ENCODE measurements at places on chromosomes 1 and 21.

GRCh38 chr1:180287988-180288705 lies 58.1 kb downstream of the LHX4 start:
- DNase-seq, result no peak

GRCh38 chr1:3314491-3315381 lies 139.7 kb upstream of the ARHGEF16 start:
- no peak for DNase-seq

GRCh38 chr21:41640748-41641509 lies 125.9 kb downstream of the RIPK4 start:
- DNase-seq, result no peak

DNA sequence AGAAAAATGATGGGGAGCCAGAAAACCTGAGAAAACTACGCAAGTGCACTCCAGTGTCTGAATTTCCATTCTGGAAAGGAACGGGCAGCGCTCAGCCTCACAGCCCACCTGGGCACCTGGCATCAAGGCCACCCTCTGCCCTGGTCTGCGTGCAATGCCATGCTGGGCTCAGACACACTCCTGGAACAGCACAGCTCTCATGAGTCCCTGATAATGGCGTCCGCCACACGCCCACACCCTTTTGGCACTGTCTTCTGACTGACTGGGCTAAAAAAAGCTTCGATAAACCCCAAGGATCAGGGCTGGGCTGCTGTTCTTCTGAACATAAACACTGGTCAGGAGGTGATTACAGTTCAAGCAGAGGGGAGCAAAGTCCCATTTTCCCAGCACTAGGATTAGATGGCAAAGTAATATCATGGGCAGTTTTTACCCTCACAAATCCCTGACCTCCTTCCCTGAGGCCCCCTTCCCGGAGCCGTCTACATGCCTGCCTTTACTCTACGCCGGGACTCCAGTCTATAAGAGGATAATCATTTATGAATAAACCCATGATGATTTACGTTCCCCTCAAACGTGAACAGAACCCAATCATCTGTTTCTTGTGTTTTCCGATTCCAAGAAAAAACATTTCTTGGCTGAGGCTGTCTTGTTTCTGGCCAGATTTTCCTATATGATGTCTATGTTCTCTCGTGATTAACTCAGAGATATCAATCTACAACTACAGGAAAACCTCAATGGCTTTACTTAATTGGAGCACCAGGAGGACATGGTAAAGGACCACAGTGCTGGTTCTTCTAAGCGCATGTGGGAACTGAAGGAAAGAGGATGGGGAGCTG lies 22.6 kb downstream of the RCAN1 start:
- DNase-seq, result no peak

- no peak for DNase-seq
These were observed 196.7 kb upstream of the SGIP1 start for GRCh38 chr1:66337249-66337648.

DNA sequence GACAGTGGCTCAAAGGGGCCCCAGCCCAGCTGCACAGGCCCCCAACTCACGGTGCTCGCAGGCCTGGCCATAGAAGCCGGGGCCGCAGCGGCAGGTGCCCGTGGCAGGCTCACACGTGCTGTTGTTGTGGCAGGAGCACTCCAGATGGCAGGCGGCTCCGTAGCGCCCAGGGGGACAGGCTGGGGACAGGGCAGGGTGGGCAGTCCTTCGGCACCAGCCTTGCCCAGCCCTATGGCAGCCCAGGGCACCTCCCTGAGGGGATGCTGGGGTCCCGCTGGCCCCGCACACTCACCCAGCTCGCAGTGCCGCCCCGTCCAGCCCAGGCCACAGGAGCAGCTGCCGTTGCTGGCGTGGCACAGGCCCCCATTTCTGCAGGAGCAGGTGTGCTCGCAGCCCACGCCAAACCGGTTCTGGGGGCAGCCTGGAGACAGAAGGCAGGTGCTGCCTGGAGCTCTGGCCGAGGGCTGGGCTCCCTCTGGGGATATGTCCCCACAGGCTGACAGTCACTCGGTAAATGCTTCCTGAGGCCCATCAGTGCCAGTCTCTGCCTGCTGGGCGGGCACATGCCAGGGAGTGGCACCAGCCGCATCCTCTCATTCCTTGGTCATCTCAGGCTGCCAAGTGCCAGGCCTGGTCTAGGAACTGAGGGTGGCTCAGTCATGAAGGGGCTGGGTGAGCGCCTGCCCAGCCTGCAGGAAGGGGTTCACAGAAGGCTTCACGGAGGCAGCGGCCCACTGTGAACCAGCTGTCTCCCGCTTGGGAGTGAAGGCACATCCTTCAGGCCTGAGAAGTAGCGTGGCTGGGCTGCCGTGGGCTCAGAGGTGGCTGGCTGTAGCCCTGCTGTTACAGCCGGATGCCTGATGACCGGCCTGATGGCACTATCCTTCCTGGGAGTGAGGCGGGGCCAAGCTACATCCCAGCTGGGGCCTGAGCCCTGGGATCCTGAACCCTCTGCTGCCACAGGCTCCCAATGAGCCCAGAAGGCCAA lies 40.1 kb downstream of the ARHGEF16 start:
- peak; percentile 38 for DNase-seq

DNA sequence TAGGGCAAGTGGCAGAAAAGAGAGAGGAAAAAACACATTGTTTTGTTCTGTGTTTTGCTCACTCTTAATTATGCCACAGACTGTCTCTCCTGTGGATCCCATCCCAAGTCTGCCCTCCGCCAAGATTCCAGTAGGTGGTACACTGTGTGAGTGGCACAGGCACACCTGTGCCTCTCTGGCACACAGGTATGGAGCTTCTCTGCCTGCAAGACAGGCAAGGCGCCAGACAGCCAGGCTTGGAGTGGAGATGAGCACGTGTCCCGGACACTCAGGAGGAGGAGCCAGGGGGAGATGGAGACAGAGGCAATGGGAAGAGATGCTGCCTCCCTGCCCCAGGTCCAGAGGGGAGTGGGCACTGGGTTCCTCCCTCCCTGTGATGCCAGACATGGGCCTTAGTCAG lies 6.5 kb upstream of the GRIK3 start:
- no peak for DNase-seq

DNA sequence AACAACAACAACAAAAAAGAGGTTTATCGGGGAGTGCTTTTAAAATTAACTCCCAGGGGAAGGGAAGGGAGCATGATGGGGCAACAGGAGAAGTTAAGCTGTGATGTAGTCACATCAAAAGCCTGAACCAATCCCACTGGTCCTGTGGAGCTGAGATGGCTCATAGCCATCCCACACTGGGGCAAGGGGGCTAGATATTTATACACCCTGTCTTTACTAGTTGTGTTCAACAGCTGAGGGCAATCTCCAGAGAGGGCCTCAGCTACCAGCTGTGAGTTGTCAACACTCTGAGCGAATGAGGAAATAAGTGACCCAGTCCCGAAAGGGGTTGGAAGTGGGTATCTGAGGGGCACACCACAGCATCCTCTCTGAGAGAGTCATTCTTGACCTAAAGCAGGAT lies 31.0 kb upstream of the CREG1 start:
- no peak for DNase-seq

GRCh38 chr1:232908831-232909230 lies 41.6 kb upstream of the NTPCR start:
- DNase-seq, result no peak

- no peak for DNase-seq
These were observed 195.8 kb downstream of the RGS7 start for GRCh38 chr1:241161188-241161689.

DNA sequence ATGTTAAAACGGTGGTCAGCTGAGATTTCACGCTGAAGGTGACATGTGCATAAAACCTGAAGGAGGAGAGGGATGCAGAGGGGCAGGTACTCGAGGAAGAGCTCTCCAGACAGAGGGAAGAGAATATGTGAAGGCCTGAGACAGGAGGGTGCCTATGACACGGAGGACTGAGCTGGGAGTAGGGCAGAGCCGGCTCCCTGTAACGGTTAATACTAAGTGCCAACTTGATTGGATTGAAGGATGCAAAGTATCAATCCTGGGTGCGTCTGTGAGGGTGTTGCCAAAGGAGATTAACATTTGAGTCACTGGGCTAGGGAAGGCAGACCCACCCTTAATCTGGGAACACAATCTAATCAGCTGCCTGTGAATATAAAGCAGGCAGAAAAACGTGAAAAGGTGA lies 136.2 kb upstream of the SYT6 start:
- DNase-seq, result no peak

DNA sequence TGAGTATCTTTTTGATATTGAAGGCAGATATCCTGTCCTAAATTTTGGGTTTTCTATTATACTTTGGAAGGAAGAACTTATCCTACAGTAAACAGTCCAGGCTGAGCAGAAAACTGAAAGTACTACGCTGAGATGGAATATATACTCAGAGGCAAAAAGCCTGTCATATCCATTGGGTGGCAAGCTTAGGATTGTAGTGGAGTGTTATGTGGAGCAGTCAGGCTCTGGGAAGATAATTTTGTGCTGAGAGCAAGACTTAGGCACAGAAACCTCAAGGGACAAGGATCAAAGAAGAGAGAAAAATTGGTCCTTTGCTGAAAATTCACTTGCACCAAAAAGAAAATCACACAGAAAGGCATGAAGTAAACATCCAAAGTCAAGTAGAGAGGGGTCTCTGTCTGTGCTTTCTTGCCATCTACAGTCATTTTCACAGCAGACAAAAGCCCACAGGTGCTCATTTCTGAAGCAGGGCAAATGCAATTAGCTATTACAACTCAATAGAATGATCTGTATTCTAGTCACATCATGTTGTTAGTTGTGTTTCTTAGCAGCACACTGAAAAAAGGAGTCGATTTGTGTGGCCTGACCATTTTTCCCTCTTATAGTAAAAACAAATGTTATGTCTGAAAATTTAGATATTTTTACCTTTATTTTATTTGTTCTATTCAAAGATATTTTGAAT lies 38.5 kb downstream of the CRB1 start:
- DNase-seq, result no peak

DNA sequence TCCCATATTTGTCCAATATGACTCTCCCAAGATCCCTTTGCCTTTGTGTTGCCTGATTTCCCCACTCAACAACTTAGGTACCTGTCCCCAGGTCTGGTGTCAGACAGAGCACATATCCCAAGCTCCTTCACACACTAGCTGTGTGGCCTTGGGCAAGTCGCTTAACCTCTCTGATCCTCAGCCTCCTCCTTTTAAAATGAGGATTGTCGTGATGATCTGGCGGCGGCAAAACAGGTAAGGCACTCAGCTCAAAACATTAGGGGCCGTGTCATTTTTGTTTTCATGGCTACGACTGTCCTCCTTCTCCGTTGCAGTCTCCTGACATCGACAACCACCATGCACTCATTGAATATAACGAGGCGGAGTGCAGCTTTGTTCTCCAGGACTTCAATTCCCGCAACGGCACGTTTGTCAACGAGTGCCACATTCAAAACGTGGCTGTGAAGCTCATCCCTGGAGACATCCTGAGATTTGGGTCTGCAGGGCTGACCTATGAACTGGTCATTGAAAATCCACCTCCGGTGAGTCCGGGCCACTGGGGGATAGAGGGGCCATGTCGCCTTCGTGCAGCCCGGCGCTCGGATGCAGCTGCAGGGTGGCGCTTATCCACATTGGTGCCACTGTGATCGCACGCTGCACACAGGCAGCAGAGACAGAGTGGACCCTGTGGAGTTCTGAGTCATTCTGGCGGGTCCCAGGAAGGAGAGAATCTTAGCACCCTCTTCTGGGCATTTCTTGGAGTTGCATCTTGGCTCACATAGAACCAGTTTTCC lies 25.2 kb downstream of the FHAD1 start:
- no peak for DNase-seq

- DNase-seq, result no peak
These were observed 58.5 kb downstream of the TENT5C start for GRCh38 chr1:117664314-117664713.

DNA sequence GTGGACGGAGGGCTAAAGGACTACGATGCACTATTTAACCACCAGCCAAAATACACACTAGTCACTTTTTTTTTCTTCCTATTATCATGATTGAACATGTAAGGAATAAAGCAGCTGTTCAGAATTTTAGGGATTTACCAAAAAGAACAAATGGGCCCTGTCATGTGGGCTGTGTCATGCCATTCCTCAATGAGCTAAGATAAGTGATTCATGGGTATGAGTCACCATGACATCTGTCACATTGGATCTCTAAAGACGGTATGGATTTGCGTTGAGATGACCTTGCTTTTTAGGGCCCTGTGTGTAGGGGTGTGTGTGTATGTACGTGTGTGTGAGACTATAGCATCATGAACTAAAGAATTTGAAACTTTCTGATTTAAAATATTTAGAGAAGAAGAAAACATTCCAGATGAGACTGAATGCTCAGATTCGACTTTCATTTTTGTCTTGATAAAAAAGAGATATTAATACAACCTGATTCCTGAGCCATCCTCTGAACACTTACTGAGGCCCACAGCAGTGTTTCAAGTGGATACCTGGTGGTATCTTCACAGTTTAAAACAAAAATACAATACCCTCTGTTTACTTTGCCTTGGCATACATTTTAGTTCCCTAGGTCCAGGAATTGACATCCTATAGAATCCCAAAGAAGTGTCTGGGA lies 246.1 kb upstream of the DUSP10 start:
- DNase-seq, result no peak

GRCh38 chr1:184892116-184892515 lies 82.2 kb downstream of the NIBAN1 start:
- DNase-seq, result no peak

All from NCI-H1417 treated with DMSO at 0.1 percent for 48 hours (cell line).